GM20000 (cell line): ENCODE measurements at places on chromosomes 3 and 15.

GRCh38 chr3:33103480-33103879, 6.5 kb upstream of the GLB1 start:
- DNase-seq: no peak

- DNase-seq: no peak
Measured at GRCh38 chr3:170699158-170700053, 113.5 kb upstream of the SLC7A14 start.

- peak; percentile 73 for DNase-seq
Measured at GRCh38 chr3:107524841-107525643, 2.3 kb downstream of the BBX start.

DNA sequence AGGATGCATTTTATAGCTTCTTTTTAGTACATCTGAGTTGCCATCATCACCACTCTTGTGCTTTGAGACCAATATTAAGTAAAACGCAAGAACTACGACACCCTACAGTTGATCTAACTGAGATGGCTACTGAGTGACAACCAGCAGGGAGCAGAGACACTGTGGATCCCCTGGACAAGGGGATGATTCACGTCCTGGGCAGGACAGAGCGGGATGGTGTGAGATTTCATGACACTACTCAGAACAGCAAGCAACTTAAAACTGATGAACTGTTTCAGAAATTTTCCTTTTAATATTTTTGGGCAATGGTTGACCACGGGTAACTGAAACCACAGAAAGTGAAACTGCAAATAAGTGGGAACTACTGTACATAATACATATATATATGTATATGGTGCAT, 299.2 kb downstream of the ADAMTS17 start:
- DNase-seq: no peak

DNA sequence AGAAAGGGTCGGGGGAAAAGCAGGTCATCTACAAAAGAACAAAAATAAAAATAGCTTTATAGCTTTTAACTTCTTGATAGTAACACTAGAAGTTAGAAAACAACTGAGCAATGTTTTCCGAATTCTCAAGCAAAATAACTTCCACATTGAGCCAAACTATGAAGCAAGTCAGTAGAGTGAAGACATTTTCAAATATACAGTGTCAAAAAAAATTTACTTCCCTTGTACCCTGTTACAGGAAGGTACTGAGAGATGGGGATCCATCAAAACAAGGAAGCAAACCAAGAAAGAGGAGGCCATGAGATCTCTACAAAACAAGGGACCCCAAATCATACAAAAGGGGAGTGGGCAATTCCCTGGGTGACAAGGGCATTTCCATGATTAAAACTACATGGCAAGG, 26.6 kb upstream of the STIMATE start:
- DNase-seq: no peak

DNA sequence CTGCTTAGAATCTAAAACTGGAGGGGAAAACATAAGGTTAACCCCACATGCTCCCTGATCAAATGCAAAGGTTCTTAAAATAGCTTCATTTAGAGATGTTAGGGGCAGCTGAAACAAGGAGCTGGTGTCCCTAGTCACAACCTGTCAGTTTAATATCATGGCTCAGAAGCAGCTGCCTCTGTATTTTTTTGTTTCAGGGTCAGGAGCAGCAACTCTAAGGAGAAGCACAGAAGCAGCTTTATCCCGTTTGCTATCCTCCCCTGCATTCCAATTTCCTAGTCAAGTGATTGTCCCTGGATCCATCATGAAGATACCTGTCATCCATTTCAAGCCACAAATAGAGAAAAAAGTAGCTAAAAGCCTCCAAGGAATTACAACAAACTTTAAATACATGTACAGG, 4.1 kb downstream of the FILIP1L start:
- DNase-seq: no peak
